ENCODE measurements at places on chromosomes 6 and 20.

DNA sequence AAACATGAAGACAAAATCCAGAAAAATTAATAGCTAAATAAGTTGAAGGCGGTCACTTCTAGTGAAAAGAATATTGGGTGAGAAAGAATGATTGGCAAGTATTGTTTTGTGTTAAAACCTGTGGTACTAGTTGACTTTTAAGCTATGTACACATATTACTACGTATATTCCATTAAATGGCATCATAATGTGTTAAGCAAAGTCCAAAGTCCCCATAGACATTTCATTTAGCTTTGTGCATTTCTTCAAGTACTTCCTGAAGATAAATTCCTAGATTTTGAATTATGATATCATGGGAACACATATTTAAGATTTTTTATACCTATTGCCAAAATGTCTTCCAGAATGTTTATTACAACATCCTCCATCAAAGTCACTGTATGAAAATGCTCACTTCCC is 272.7 kb upstream of the IRAK1BP1 start:
- DNase-seq: no peak

GRCh38 chr20:3690413-3690812 is 8.6 kb upstream of the ADAM33 start:
- DNase-seq: no peak

DNA sequence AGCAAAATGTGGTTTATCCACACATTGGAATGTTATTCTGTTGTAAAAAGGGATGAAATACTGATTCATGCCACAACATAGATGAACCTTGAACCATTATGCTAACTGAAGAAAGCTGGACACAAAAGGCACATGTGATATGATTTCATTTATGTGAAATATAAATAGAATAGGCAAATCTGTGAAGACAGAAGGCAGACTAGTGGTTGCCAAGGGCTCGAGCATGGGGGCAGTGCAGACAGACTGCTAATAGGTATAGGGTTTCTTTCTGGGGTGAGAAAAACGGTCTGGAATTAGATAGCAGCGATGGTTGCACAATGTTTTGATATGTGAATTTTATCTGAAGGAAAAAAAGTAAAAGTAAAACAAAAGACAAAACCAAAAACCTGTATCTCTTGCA is 54.6 kb upstream of the FNDC1 start:
- DNase-seq: no peak

DNA sequence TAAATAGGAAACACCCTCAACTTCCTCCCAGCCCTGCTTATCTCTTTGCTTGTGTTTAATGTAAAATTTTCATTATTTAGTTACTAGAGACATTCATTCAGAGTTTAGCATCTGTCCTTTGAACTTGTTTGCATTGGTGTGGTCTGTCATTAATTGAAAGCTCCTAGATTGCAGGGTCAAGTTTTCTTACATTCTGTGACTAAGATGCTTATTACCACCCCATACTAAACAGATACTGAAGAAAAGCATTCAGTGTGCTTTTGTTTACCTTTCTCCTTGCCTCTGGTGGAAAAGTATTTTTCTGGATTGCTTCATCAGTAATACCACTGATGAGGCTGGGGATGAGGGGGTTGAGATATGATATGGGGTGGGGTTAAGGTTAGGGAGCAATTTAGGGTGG is 199.0 kb downstream of the SAMD5 start:
- DNase-seq: no peak

- DNase-seq: peak; percentile 67
These were observed 37.1 kb upstream of the GRM4 start for GRCh38 chr6:34182751-34183531.

GRCh38 chr20:1397710-1398109 is 4.9 kb upstream of the FKBP1A start:
- no peak for DNase-seq

DNA sequence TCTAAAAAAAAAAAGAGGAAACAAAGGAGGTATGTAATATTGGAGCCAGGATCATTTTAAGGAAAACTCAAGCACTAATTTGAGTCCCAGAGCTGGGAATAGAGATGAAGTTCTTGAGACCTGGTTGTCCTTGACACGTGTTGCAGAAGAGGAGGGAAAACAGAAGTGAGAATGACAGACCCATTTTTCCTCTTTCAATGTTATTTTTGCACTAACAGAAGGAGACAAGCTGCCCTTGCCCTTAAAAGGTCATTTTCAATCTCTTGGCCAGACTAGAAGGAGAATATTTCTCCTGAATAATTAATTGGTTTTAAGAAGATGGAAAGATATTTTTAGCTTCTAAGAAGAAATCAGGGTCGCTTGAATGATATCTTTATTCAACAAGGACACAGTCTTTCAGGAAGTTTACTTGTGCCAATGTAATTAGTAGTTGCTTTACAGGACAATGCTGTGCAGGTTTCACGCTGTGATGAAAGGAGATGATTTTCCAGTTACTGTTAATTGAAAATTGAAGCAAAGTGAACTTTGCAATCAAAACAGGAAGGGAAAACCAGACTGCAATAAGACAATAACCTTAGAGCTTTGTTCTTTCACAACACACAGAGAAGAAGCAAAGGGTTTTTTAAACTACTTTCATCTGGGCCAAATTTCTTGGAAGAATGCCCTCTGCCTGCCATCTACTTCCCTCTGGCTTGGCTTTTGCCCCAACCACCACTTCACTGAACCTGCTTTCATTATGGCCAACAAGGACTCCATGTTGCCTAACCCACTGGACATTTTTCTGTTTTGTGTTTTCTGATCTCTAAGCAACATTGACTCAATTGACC is 107.8 kb upstream of the SHLD1 start:
- DNase-seq: no peak

DNA sequence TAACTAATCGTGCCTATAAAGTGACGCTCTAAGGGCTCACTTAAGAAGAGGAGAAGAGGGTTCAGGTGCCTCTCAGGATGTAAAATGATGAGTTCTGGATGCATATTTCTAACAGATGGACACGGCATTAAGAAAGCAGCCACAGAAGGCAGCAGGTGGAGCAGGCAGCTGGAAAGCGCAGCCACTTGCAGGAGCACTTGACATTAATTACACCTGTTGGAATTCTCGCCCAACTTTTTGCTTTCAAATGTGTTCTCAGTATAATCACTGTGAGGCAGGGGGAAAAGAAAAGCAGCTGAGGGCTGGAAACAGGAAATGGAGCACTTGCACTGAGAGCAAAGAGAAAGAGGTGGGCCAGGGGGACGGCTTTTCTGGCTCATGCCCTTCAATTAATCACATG is 164.2 kb downstream of the NKAIN2 start:
- no peak for DNase-seq

GRCh38 chr6:44373787-44374186 is 13.7 kb upstream of the CDC5L start:
- DNase-seq: no peak

DNA sequence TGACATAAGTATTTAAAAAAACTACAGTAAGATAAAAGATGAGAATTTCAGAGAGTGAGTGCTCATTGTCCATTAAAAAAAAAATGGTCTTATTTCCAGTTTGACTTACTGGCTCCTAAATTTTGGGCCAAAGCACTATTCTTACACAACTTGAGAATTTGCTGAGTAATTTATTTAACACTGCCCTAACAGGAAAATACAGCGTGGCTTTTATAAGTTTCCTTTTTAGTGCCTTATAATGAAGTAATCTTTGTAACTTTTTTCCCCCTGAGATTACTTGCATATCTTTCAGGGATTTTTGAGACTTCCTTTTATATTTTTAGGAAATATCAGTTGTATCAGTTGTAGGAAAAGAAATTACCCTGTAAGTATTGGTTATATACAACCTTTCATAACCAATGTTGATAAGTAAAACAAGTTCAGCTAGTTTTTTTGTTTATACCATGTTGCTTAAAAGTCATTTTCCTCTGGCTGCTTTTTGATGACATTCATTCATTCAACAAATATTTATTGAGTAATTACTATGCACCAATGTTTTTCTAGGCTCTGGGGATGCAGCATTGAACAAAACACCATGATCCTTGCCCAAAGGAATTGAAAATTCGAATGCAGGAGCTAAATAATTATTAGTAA is 106.4 kb upstream of the SGK1 start:
- no peak for DNase-seq
